Heart right ventricle (tissue), 16 donors: ENCODE measurements at places on chromosomes 3 and 15. TPM values are rescaled to one million over a fixed set of nuclear protein-coding genes. Genes with fewer than 3 reads are reported as not detected.

MOBP gene
- polyA plus RNA-seq = not detected

DNA sequence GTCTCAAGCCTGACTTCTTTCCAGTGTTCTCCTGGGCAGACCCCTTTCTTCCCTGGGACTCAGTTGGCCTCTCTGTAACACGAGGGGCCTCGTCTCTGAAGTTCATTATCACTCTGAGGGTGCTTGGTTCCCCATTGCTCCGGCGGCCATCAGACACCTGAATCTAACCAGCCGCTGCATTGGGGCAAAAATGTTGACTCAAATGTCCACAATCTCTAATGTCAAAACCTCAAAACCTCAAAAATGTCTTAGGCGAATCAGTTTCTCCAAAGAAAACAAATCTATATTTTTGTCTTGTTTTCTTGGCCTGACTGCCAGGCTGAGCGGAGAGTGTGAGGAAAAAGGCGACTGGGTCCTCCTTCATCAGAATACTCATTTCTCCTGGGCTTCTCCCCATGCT lies 220.7 kb downstream of the VPS13C start:
- DNase-seq = no peak

DNA sequence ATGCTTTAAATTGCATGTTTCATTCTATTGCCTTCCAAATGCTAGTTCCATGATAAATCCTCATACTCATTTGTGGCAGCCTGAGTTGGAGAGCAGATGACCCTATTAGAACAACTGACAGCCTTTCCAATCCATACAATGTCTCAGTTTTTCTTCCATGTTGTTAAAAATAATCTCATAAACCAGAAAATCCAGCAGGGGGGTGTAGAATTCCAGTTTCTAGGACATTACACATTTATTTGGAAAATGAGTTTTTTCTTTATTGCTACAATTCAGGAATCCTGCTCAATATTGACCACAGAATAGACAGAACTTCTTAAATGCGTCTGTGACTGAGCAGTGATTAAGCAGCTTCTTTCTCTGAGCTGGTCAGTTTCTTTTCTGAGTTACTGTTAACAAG lies 174.2 kb upstream of the ATP10A start:
- DNase-seq = no peak

GRCh38 chr3:162192340-162193029 lies 695.9 kb downstream of the OTOL1 start:
- DNase-seq = no peak
